Uterus (tissue), 4 donors: ENCODE measurements at places on chromosomes 3 and 15.

GRCh38 chr15:72740219-72740618 lies 43.3 kb downstream of the ADPGK start:
- no peak for DNase-seq

- DNase-seq: no peak
Measured at GRCh38 chr15:37824717-37825382, 109.6 kb upstream of the TMCO5A start.

GRCh38 chr15:93298901-93299300 lies 209.9 kb upstream of the RGMA start:
- peak; percentile 74 for DNase-seq

DNA sequence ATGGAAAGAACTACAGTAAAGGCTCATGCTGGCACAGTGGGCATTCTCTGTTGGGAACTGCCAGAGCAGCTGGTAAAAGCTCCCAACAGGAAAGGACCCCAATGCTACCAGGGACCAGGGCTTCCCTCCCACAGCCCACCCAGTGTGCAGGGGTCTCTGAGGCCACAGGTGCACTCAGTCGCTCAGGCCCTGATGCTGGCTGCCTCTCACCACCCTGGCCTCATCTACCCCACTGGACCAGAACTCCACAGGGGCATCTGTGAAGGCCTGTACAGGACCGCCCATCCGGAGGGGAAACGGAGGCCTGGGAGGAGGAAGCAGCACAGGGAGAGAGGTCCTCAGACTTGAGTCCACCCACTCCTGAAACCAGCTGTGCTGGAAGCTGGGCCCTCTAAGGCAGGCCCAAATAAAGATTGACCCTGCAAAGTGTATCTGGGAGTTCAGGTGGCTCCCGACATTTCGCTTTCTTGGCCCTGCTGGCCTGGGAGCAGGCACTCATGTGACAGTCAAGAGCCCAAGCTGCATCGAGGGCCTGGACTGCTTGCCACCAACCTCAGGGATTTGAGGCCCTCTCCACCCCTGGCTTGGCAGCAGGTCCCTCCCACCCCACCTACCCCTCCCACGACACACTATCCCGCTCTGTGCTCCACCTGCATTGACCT lies 12.7 kb downstream of the KLF15 start:
- DNase-seq: peak; percentile 12

DNA sequence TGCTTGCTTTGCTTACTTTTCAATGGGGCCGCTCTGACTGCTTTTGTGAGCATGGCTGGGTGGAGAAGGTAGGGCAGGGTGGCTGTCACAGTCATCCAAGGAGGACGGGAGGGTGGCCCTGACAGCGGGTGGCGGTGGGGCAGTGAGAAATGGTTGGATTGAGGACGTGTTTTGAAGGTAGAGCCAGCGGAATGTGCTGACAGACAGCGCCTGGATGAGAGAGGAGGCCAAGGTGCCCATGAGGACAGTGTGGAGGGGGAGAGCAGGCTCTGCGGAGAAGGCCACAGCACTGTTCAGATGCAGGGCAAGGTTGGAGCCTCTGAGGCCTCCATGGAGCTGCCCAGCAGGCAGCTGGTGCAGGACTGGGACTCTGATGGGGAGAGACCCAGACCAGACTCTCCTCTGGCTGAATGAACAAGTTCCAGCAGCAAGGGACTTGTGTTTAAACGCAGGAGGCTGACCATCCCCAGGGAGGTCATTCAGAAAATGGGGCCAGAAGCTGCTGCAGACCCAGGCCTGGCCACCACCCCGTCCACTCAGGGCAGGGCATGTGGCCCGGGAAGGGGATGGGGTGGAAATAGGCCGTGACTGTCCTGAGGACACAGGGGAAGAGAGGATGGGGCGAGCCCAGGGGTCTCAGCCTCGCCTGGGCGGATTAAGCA lies 120.3 kb upstream of the PRR20G start:
- no peak for DNase-seq
